ENCODE measurements at places on chromosomes 2 and 18.
A peak's percentile ranks its signal among the peaks of the same experiment; 100 is the strongest.

DNA sequence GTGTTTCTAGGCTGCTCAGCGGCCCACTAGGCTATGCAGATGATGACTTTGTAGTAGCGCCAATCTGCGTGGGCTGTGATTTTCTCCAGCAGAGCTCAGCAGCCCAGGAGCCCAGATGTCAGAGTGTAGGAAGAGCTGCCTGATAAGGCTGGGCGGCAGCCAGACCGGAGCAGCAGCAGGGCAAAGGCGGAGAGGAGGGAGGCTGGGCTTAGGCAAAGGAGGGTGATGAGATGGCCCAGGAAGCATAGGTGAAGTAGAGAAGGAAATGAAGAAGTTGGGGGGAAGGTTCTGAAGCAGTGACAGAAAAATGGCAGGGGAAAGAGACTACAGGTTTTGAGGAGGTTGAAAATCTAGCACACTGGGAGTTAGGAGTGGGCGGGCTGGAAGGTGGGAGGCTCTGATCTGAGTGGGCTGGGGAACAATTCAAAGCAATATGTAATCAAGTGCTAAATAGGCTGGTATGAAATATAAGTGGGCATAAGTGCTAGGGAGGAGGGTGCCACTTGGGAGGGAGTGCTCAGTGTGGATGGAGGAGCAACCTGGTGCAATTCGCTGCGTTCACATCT lies 50.6 kb upstream of the STPG4 start:
- no peak for DNase-seq

DNA sequence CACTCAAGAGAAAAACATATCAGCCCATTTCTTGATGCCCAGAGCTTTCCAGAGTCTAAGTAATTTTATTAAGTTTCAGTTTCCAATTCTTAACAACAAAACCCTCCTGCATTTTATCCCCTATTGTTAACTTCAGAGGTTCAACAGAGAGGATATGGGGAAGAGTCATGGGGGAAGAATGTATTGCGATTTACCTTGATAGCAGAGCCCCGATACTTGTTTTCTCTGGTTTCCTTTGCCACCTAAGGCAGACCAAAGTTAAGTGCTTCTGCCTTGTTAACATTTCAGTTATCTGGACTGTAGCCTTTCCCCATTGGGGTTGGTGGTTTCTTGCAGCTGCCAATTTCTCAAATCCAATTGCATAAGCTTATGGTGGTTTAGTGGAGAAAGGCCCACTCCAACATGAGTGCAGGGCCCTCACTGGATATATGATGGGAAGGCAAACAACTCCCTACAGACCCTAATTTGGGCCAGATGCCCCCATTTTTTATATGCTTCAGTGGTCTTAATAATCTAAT lies 82.0 kb upstream of the ITGB6 start:
- peak; percentile 48 for DNase-seq

GRCh38 chr2:173415431-173416381 lies 61.0 kb downstream of the CDCA7 start:
- no peak for DNase-seq

DNA sequence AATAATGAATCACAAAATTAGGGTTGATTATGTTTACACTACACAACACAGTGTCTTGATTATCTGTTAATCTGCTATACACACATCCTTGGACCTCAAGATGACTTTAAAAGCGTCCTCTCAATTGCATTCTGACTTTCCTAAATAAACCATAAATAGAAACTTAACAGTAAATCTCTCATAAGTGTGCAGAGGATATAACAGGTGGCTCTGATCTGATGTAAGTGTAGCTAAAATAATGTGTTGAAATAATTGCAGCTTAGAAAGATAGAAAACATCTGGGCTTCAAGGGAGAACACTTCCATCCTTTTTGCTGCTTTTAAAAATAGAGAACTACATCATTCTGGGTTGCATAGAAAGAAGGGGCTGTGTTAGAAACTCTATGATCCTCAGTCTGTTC lies 78.4 kb upstream of the EFEMP1 start:
- no peak for DNase-seq

DNA sequence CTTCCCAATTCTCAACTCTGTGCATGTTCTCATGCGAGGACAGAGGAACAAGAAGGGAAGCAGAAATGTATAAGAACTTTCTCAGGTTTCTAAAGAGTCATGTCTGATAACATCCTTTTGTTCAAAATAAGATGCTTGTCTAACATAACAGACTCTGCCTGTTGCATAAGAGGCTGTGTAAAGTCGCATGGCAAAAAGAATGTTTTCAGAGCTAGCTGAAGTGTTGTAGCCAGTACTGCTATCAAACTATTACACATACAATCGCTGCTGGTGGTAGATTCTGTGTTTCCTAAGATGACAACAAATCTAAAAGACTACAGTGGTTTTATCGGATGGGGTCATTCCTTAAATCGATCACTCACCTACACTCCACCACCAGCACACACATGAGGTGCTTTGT lies 487.5 kb downstream of the IRS1 start:
- no peak for DNase-seq

DNA sequence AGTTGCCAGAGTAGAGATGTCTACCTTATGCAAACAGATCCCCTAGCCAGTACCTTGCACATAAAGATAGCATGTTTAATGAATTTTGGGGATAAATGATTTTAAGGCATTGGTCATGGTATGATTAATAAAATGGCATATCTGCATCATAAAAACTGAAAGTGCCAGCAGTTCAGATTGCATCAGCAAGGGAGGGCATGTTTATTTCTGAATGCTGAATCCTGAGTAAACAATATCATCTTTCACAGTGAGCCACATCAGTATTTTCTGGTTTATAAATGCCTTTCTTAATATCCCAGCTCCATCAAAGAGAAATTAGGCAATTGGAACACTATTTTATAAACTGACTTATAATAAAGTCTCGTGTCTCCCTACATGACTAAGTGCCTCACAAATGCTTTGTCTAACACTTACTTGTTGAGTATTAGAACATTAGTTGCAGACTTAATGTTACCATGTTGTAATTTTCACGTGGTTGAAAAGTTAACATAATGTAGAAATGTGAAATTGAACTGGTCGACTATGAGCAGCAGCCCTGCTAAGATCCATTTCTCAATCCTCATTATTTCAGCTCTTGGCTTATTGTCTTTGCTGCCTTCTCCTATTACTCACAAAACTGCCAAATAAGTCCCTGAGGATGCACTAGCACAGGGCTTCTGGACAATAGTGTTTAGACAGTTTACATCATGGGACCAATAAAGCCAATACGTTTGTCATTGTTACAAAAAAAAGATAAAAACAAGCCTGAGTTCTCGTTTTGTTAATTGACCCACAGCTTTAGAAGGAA lies 48.0 kb downstream of the LANCL1 start:
- DNase-seq, result no peak

- no peak for DNase-seq
These were observed 40.7 kb downstream of the ARHGAP25 start for GRCh38 chr2:68775272-68775842.

- peak; percentile 75 for DNase-seq
These were observed 47.2 kb downstream of the PLEK start for GRCh38 chr2:68412127-68412819.

GRCh38 chr2:64794426-64794995 lies 140.8 kb upstream of the SERTAD2 start:
- no peak for DNase-seq

DNA sequence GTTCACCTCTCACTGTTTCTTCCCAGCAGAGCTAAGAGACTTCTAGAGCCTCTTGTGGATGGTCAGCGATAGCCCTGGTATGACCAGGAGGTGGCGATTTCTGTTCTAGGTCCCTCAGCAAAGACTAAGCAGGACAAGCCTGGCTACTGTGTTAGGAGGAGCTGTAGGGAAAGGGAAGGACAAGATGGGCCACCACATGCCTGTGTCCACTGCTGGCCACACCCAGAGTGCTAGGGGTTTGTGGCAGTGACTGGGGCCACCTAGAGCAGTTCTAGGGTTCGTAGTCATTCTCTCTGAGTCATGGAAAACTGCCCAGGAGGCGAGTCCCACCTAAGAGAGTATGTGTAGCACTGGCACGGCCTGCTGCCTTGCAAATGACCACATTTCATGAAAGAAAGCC lies 179.4 kb downstream of the ALPK2 start:
- no peak for DNase-seq

DNA sequence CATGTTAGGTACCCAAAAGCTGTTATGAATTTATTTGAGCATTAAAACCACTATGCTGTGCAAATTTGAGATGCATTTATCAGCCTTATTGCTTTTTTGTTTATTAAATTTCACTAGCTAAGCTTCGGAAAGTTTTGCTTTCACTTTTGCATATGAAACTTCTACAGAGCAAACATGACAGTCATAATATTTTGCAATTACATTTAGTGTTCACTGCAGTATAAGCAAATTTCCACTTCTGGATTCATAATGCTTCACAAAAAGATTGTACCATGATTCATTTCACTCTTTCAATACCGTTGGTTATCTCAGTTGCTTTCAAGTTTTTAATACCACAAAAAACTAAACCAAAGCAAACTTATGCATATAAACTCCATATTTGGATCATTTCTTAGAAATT lies 228.7 kb upstream of the SLC8A1 start:
- peak; percentile 91 for DNase-seq

Measured in inflammatory macrophage treated with lipopolysaccharide for 4 hours (primary cell).